ENCODE measurements at places on chromosomes 3 and 15.

DNA sequence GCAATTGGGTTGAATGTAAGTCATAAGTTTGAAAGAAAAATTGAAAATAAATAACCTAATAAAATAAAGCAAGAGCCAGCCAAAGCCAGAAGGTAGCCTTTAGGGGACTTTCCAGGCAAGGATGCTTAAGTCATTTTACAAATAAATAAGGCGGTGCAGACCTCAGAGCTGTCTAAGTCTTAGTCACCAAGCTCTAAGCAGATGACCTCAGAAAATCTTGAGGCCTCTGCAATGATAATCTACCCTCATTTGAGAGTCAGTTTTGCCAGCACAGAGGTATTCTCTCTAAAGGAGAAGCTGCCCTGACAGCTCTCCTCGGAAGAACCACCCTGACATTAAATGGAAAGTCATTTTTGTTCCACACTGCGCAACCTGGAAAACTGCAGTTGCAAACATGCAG is 113.9 kb downstream of the OXNAD1 start:
- no peak for DNase-seq

DNA sequence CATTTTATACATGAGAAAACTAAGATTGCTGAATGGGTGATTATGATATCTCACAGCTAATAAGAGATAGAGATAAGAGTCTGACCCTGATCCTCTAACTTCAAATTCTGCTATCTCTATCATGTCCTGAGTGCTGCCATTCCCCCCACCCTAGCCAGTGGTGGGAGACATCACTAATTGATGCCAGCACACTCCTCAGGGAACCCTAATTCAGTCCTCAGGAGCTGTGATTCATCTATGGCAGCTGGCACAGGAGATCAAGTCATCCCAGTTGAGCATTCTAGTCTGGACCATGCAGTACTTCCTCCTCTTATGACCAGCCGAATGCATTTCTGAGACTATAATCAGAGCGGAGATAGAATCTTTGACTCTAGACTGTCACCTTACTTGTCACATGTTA is 71.9 kb downstream of the SYNM start:
- no peak for DNase-seq

- DNase-seq: no peak
Measured at GRCh38 chr3:170753421-170754310, 116.3 kb downstream of the RPL22L1 start.

GRCh38 chr3:140188285-140188684 is 253.3 kb downstream of the CLSTN2 start:
- no peak for DNase-seq

DNA sequence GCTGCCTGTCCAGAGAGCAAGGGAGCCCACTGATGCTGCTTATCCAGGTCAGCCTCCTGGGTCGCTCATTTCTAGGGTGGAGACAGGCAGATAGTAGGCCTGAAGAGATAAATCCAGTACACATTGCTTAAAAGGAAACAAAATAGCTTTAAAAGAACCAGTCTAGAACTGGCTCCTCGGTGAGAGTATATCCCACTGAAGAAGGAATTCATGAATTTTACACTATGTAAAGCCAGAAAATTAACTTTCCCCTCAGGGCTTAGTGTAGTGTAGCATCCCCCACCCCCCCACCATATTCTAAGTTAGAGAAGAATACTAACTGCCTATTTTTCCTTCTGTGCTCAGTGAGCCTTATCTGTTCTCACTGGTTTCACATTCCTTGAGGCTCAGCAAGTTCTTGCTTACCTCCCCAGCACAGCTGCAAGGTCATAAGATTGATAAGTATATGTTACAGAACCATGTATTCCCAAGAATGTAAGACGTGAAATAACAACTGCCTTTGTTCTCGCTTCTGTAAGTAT is 30.5 kb upstream of the NOX5 start:
- no peak for DNase-seq

DNA sequence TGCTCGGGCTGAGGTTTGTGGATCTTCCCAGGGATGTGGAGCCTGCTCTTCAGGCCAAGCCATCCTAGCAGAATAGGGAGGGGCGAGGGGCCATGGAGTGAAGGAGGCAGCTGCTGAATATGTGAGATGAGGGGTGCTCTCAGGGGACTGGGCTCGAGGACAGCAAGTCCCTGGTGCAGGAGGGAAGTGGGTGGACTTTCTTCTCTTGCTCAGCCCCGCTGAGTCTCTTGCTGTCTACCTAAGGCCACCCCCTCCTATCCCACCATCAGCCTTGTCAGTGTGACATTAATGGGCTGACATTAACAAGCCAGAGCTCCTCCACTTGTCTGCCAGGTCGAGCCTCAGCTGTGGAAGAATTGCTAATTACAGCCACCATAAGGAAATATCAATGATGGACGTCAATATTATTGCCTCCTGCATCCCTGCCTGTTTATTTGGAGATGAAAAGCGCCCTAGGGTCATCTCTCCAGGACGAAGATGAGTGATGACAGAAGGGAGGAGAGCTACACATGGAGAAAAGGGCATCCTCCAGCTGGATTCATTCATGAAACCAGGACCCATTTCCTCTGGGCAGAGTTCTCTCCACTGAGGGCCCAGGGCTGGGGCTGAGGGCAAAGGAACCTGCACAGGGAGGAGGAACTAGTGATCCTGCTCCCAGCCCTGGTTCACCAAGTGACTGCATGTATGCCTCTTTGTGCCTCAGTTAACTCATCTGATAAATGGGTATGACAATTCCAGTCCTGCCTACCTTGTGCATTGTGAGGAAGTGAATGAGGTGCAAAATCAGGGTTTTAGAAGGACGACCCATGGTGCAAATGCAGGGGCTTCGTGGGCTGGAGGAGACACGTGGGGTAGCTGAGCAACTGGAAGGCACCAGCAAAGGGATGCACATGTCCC is 34.9 kb upstream of the LINGO1 start:
- no peak for DNase-seq

GRCh38 chr3:9397906-9398699 is 688 bp downstream of the SETD5 start:
- DNase-seq: peak; percentile 38

- DNase-seq: no peak
Measured at GRCh38 chr3:15011174-15011573, 53.9 kb downstream of the MRPS25 start.

- DNase-seq: no peak
Measured at GRCh38 chr15:78343276-78344060, 3.3 kb downstream of the CRABP1 start.

GRCh38 chr3:161026612-161027510 is 78.3 kb downstream of the B3GALNT1 start:
- no peak for DNase-seq

Measured in stimulated activated CD4-positive, alpha-beta T cell treated with anti-CD3 and anti-CD28 coated beads, Interleukin-2, amount 100 ng/mL, for 24 hours (primary cell).